T-helper 2 cell (primary cell): ENCODE measurements at places on chromosomes 4 and X.

GRCh38 chr4:16021804-16022560, 59.0 kb upstream of the FGFBP2 start:
- no peak for DNase-seq

DNA sequence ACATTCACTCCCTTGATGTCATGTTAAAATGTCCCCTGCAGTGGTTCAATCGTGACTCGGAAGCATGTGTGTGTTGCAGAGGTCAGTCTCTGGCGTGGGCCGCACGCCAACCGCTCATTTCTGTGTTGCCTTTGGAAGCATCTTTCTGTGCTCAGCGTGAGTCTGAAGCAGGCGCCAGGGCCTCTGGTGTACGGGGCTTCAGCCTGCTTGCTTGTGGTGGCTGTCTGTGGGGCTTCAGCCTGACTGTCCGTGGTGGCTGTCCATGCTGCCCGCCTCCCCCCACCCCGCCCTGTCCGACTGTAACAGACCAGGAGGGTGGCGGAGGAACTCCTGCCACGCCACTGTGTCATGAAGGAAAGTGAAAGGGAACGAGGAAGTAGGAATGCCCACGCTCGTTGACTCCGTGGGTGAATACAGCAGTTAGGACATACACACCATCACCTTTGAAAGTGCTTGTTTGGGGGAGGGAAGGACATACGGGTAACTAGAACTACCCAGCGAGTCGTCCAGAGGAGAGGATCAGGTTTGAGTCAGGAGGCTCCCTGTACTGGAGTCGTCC, 14.7 kb upstream of the CLCN4 start:
- DNase-seq: no peak

- no peak for DNase-seq
These were observed 38.4 kb upstream of the LAS1L start for GRCh38 chrX:65572971-65573370.

DNA sequence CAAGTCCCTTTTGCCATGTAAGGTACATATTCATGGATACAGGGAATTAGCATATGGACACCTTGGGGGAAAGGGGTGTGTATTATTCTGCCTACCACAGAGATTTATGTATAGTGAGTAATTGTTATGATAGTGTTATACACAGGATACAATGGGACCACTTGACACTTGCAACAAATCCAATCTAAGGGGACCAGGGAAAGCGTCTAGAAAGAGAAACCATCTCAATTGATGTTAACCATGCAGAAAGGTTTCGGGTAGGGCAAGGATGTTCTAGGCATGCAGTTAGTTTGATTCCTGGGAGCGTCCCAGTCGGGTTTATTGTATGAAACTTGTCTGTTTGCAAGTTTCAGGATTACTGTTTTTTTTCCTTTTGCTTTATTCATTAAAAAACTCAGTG, 34.2 kb downstream of the MMRN1 start:
- DNase-seq: no peak

DNA sequence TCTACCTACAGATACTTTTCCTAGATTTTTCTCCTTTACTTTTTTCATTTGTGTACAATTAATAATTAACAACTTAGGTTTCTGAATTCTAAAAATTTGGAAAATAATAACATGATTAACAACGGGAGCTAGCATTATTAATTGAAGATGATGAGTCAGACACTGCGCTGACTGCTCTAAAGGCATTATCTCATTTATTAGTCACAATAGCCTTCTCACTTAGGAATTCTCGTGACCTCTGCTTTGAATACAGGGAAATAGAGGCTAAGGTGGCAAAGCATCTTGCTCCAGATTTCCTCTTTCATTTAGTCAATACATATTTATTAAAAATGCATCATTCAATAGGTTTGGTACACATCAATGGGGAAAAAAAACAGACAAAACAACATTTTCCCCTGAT, 441.3 kb downstream of the PCDH18 start:
- DNase-seq: no peak

GRCh38 chr4:97720869-97721432, 422.3 kb downstream of the STPG2 start:
- no peak for DNase-seq

GRCh38 chr4:120403296-120403695, 336.6 kb upstream of the MAD2L1 start:
- no peak for DNase-seq
